Fibroblast of skin of abdomen (primary cell): ENCODE measurements at places on chromosomes 1 and 21.

DNA sequence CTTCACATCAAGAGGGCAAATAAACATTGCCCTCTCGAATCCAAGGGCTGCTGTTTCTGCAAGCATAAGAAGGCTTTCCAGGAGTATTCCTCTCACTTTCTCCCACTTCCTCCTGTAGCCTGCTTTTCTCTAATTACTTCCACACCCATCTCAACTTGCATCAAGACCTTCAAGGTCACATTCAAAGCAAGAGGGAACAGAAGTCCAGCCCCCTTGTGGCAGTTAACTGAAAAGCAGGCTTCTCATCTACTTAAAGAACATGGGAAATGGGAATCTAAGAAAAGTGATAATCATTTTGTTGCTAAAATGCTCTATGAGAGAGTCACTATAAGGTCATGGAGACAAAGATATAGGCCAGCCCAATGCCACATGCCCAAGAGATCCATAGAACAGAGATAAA lies 874.4 kb downstream of the KCNT2 start:
- DNase-seq = no peak

DNA sequence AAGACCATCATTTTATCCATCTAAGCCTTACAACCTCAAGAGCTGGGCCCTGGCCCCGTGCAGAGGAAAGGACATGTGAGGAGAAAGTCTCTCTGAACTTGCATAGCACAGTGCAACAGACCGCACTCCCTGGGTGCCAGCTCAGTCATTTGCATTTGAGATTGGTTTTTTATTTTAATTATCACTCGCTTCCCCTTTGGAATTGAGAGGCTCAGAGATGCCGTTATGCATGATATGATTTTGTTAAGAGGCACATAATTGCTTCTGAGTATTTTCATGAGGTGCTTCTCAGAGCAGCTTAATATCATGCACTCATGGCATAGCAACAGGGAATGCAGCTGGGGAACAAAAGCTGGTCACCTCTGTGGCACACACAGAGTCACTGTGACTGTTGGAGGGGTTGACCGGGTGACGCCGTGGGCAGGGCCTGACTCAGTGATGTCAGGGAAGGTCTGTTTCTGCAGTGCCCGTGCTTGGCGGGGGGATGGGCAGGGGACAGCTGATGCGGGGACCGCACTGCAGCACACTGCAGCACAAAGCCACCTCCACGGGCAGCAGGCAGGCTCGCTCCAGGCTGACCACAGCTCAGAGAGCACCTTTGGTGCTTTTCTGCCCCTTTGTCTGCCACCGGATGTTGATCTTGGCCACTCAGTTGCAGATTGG lies 43.2 kb upstream of the VAMP3 start:
- DNase-seq = no peak

GRCh38 chr1:227568593-227568992 lies 5.2 kb downstream of the ZNF678 start:
- DNase-seq = no peak

GRCh38 chr1:207804721-207805468 lies 53.0 kb downstream of the CD46 start:
- DNase-seq = no peak

DNA sequence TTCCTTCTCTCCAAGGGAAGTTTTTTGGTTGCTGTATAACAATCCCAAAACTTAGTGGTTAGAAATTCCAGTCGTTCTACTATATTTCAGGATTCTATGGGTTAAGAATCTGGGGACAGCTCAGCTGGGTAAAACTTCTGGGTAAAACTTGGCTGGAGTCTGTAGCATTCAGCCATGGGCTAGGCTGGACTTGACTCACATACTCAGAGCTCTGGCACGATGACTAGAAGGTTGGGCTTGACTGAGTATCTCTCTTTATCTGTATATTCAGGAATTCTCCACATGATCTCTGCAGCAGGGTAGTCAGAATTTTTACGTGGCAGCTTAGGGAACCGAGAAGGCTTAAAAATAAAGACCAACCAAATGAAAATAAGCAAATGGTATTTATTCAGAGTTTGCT lies 28.2 kb upstream of the HRNR start:
- no peak for DNase-seq

- DNase-seq = no peak
Observed at GRCh38 chr1:151511636-151512215, 539 bp downstream of the CGN start.

GRCh38 chr21:15533618-15534017 lies 196.2 kb upstream of the USP25 start:
- DNase-seq = no peak
